ENCODE measurements at places on chromosomes 6 and 20.

GRCh38 chr6:33336495-33336894, 19.0 kb upstream of the ZBTB22 start:
- no peak for DNase-seq

DNA sequence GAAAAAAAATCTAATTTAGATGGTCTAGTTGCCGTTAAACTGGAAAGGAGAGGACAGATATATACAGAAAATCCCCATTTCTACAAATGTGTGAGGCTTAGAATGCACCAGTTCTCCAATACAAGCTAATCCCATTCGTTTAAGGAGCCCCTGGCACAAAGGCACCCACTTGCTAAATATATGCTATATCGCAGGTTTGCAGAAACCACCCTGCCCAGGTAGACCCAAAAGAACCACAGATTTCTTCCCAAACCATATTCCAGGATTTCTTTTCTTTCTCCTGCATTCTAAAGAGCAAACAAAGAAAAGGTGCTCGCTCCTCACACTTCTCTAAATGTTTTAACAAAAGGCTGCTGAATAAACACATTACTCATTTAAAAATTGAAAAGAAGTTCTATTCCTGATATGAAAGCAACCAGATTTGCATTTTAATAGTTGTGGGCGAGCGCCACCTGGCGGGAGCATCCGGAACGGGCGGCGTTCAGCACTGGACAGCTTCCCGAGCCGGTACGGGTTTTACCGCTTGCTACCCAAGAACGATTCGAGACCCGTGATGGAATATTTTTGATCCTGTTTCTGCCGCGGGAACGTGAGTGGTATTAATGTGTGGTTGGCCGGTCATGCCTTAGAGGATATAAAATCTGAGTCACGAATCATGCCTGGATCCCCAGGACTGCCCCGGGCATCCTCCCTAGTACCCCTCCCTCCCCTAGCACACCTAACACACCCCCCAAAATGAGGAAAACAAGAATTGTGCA, 2.1 kb downstream of the PTPRT start:
- peak; percentile 34 for DNase-seq

- no peak for DNase-seq
Measured at GRCh38 chr6:53382421-53382820, 33.7 kb upstream of the ELOVL5 start.

- DNase-seq = no peak
Measured at GRCh38 chr20:23049201-23050075, at the start of gene THBD. Gene THBD, minus strand, starts transcription at chr20:23049672. Its CDS starts 168 bp downstream, at chr20:23049504.

- no peak for DNase-seq
Measured at GRCh38 chr6:16109659-16110305, 19.1 kb upstream of the MYLIP start.

- DNase-seq = no peak
Measured at GRCh38 chr20:48374991-48375595, 452.7 kb downstream of the PREX1 start.

DNA sequence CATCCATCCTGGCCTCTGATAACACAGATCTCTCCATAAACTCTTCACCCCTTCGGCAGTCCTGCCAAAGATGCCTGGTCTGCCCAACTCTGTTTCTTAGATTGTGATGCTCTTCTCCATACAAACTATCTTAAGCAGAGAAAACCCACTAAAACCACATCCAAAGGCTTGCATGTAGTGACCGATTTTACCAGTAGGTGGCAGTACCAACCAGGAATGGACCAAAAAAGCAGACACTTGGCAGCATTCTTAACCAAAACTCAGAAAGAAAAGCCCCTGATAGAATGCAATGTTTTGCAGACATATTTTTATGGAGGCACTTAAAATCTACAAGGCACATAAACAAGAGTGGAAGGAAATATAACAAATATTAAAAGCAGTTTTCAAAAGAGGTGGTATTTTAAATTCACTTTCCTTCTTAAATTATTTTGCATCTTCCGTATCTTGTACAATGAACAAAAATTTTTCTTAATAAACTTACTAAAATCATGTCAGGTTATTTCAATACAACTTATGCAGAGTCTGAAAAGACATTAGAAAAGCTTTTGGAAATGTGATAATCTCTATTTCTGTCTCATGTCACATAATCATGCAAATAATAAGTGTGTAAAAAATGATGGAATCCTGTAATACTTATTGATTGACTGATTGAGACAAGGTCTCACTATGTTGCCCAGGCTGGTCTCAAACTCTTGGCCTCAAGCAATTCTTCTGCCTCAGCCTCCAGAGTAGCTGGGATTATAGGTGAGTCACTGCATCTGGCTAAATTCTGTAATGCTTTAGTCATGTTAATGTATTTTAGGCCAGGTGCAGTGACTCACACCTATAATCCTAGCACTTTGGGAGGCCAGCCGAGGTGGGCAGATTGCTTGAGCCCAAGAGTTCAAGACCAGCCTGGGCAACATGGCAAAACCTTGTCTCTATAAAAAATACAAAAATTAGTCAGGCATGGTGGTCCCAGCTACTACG, 29.4 kb downstream of the LRP11 start:
- no peak for DNase-seq

GRCh38 chr6:15994814-15995459, 133.9 kb upstream of the MYLIP start:
- no peak for DNase-seq

GRCh38 chr6:157144859-157145568, 178.3 kb downstream of the TMEM242 start:
- no peak for DNase-seq

DNA sequence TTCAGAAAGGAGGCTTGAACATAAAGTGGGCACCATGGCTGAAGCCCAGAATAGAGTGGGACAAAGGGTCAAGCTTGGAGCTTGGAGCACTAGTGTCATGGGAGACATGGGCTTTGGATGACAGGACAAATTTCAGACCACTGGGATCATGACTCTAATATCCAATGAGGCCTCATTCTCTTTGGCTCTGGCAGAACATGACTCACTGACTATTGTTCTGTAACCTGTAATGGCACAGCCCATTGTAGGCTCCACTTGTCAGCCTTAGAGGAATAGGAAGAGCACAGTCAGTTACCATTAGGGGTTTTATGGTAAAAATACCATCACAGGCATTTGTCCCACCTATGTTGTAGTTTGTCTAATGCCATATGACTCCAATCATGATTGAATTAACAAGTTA, 34.0 kb upstream of the MMS22L start:
- no peak for DNase-seq

DNA sequence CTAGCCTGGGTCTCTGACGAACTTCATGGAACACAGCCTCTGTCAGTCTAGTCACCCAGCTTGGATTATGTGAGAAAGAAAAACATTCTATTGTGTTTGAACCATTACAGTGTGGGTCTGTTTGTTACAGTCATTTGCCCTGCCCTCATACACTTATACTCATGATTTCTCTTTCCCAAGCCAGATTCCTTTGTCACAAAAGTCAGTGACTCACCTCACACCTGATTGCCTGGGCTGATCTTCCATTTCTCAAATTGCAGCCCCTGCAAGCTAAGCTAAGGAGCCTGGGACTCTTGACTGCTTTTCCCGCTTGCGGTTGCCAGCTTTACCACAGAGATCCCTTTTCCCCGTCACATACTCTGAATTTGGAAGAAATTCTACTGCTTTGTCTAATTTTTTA, 395.9 kb downstream of the SAMD5 start:
- DNase-seq = no peak

GRCh38 chr20:20782231-20782630, 69.8 kb upstream of the RALGAPA2 start:
- no peak for DNase-seq

DNA sequence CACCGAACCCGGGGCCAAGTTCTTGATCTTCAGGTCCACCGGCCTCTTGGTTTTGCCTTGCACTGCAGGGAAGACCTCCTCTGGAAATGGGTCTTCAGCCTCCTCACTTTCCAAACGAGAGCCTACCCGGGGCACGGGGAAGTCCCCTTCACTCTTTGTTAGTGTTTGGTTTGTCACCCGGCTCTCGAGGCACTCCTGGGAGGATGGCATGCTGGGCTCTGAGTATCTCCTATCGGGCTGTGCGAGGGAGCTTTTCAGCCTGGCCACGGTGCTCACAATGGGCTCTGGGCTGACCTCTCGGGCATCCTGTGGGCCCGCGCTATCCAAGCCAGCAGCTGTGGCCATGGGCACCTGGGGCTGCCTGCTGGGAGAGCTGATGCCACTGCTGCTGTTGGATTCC, 8.1 kb downstream of the TAGAP start:
- DNase-seq = no peak

GRCh38 chr6:131321589-131321988, 186.3 kb downstream of the AKAP7 start:
- no peak for DNase-seq

DNA sequence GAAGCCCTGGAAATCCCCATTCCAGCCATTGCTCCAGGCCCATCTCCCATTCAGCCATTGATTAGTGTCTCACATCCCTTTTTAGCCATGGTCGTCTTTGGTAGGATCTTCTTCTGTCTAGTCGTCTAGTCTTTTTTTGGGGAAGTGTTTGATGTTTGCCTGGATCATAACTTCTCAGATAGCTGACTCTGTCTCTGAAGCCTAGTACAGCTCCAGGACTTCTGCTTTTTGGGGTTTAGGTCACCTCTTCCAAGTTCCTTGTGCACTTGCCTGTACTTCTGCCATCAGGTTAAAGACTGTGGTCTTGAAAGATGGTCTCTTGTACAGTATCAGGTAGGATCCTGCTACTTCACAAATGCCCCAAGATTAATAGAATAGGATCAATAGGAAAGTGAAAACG, 553.5 kb downstream of the PKHD1 start:
- DNase-seq = no peak

- no peak for DNase-seq
Measured at GRCh38 chr6:20566109-20566508, 31.9 kb downstream of the CDKAL1 start.

GRCh38 chr6:775863-776262, 82.9 kb upstream of the EXOC2 start:
- DNase-seq = no peak

DNA sequence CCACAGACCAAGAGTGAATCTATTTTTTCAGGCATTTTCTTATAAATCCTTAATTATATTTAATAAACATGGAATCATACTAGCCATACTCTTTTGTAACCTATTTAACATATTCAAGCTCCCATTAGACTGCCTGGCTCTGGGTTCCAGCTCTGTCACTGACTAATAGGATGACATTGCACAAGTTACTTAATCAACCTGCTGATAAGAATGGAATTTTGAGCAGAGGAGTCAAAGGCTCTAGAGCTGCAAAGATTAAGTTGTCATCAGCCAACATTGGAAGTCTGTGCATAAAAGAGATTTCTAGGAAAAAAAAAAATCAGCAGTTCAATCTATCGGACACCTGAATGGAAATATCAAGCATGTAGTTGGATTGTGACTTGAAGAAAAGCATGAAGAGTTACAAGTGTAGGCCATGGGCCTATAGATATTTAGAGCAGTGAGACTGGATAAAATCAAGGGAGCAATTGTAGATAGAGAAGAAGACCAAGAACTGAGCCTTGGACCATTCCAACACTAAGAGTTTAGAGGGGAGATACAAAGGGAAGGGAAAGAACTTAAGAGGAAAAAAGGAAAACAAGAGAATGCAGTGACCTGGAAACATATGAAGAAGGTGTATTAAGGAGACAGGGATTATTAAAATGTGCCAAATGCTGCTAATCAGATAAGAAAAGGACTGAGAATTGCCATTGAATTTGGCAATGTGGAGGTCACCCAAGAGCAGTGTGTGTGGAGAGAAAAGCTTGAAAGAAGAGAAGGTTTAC, 11.0 kb upstream of the HINT3 start:
- no peak for DNase-seq

GRCh38 chr20:58867211-58867610, 14.7 kb downstream of the GNAS start:
- no peak for DNase-seq

DNA sequence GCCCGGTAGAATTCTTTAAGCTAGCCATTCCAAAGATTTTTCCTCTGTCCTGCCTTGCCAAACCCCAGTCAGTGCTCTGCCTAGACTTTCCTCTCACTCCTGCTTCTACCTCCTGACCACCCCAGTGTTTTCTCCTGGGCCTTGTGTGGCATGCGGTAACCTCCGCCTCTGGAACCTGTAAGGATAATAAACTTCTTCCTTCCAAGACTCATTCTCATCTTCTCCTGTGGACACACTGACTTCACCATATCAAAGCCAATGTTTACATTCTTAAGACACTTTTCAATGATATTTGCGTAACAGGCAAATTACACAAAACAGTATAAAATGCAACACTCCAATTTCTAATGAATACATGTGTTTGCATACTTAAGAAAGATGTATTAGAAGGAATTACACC, 354.6 kb downstream of the RNF144B start:
- DNase-seq = no peak

DNA sequence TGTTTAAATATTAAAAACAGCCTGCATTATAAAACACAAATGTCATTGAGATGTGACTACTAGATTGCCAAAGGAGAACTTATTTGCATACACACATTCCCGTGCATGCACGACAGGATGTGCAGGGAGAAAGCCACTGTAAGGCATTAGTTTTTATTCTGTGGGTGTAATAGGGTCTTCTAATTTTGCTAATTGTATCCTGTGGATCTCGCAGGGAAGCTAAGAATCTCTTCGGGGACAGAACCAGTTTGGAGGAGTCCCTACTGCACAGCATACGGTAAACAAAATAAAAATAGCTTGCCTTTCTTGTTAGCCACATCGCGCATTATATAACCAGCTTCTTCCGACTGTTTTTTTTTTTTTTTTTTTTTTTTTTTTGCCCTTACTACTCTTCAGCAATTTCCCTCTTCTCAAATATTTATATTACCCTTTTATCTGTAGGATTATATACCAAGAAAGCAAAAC, 2.0 kb downstream of the ATXN1 start:
- no peak for DNase-seq

DNA sequence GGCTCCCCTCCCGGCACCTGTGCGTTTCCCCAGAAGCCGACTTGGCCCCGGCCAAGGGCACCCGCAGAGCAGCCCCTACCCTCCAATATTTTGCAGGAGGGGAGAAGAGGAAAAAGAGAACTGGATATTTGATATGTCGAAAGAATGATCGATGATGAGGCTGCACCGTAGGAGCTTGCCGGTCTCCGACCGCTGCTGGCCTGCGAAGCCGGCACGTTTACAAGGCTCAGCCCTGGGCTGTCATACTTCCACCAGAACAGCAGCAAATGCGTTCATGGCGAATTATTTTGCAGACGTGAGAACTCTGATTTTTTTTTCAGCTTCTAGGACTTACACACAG, 296.7 kb downstream of the TFAP2C start:
- DNase-seq = no peak

DNA sequence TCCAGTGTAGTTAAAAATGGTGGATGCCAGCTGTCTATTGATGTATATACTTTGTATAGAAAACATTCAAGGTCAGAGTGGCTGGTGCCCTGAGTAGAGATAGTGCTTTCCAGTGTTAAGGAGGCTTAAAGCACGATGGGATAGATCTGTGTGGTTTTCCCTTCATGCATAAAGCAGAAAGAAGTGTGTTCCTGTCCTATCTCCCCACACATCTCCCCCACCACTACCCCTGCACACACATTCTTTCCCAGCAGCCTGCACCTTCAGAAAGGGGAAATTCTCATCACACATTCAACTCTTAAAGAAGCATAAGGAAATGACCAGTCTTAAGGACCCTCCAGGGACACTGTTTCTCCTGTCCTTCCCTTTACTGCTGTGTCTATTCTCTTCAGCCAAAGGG, 221.7 kb upstream of the TAB2 start:
- no peak for DNase-seq
